Activated naive CD8-positive, alpha-beta T cell treated with anti-CD3 and anti-CD28 coated beads, Interleukin-2, amount 10 ng/mL, durations not matched to agents 7 days and 5 days (primary cell): ENCODE measurements at places on chromosomes 12 and 14. TPM values are rescaled to one million over a fixed set of nuclear protein-coding genes. Genes with fewer than 3 reads are reported as not detected.
A peak's percentile ranks its signal among the peaks of the same experiment; 100 is the strongest.

DNA sequence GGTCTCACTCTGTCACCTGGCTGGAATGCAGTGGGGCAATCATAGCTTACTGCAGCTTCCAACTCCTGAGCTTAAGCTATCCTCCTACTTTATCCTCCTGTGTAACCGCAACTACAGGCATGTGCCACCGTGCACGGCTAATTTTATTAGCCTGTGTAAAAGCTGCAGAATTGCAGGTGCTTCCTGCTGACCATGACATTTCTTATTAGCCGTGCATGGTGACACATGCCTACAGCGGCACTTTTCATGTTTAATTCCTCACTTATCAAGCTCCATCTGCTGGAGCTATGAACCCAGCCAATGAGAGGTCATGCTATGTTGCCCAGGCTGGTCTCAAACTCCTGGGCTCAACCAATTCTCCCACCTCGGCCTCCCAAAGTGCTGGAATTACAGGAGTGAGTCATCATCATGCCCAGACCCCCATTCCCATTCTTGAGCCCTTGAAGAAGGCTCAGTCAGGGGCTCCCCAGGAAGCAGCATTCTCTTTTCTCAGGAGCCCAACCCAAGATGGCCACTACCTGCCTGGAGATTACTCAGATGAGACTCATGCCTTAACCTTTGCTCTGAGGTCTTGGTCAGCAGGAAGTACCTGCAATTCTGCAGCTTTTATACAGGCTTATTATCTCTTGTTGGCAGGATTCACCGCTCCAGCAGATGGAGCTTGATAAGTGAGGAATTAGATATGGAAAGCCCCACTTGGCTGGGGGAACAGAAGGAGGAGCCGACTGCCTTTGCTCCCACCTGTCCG is 503.2 kb downstream of the MED13L start:
- H3K4me1 ChIP-seq = no peaks in the 10 kb centered on the region
- no peak overlapping the region for H3K4me3 ChIP-seq
- DNase-seq = no peak
- no peaks in the 10 kb centered on the region for H3K36me3 ChIP-seq

SDSL gene
- 1.2 TPM for total RNA-seq

GRCh38 chr12:15883536-15883935 is 1.3 kb downstream of the STRAP start:
- H3K36me3 ChIP-seq = peaks cover 33% of the 10 kb centered on the region
- peak overlapping the region; percentile 99 for H3K27ac ChIP-seq
- no peaks in the 10 kb centered on the region for H3K27me3 ChIP-seq
- H3K4me3 ChIP-seq = peak overlapping the region; percentile 95
- no peak for DNase-seq

DNA sequence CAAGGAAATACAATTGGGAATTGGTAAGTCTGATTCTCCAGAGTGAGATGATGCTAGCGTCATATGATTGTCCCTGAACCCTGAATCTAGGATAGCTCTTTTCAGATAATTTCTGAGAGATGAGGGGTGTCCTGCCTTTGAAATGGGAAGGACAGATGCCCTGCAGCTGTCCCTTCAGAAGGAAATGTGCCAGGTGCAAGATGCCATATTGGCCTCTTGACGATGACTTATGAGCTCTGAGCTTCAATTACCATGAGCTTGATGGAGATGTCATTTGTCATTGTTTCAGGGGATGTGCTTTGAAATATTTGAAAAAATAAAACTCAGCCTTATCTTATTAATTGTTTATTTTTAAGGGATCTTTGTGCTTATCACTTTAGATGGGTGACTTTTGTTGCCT is 185.1 kb downstream of the DACT1 start:
- H3K27me3 ChIP-seq = peaks cover 4% of the 10 kb centered on the region
- H3K4me3 ChIP-seq = no peak overlapping the region
- no peak overlapping the region for H3K27ac ChIP-seq
- H3K36me3 ChIP-seq = peaks cover 1% of the 10 kb centered on the region

ABCC9 gene
- not detected for total RNA-seq

DNA sequence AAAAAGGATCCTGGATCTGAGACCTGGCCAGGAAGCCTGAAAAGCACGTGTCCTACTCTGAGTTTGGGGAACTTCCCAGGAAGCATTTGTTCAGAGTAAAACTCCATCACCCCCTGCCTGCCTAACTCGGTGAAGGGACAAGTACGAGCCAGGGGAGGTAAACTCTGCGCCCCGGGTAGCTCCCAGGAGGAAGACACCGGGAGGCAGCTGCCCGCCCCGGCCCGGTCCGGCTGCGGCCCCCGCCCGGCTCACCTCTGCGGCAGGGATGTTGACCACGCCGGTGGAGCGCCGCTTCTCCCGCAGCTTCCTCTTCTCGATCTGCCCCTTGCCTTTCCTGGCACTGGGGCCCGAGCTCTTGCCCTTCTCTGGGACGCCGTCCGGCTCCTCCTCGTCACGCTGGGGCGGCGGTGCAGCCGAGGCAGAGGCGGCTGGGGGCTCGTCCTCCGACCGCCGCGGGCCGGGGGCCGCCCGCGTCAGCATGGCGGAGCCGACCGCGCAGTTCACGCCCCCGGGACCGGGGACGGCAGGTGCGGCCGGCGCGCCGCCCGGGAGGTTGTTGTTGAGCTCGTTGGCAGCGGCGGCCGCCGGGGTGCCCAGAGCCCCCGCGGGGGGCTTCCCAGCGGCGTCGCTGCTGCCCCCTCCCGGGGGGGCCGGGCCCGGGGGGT is 1.2 kb downstream of the PAWR start:
- H3K36me3 ChIP-seq = no peaks in the 10 kb centered on the region
- H3K27ac ChIP-seq = peak overlapping the region; percentile 51

DNA sequence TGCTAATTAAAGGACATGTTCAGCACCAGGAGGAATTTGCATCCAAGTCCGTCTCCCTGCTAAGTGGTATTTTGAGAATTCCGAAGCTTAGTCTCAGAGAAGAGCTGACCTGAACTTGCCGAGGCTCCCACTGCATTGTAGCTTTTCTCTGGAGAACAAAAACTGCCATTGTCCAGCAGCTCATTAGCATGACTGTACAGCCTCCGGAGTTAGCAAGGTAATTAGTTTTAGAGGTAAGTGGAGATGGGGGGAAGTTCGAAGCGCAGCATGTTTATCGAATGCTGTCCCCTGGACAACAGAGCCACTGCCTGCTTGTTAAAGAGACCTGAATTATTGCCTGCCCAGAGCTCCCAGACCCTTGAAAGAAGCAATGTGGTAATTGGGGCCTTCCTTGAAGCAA is 160.3 kb upstream of the PELI2 start:
- no peak overlapping the region for H3K4me3 ChIP-seq
- H3K36me3 ChIP-seq = no peaks in the 10 kb centered on the region
- H3K27ac ChIP-seq = no peak overlapping the region
- peaks cover 32% of the 10 kb centered on the region for H3K27me3 ChIP-seq
- no peak for DNase-seq

GRCh38 chr12:124160097-124160756 is 134.7 kb upstream of the RFLNA start:
- DNase-seq = no peak
- H3K36me3 ChIP-seq = no peaks in the 10 kb centered on the region
- peaks cover 10% of the 10 kb centered on the region for H3K27me3 ChIP-seq
- H3K4me1 ChIP-seq = no peaks in the 10 kb centered on the region
- no peak overlapping the region for H3K4me3 ChIP-seq

ZNF891 gene
- 3.9 TPM for total RNA-seq

CLEC1B gene
- total RNA-seq = not detected

DNA sequence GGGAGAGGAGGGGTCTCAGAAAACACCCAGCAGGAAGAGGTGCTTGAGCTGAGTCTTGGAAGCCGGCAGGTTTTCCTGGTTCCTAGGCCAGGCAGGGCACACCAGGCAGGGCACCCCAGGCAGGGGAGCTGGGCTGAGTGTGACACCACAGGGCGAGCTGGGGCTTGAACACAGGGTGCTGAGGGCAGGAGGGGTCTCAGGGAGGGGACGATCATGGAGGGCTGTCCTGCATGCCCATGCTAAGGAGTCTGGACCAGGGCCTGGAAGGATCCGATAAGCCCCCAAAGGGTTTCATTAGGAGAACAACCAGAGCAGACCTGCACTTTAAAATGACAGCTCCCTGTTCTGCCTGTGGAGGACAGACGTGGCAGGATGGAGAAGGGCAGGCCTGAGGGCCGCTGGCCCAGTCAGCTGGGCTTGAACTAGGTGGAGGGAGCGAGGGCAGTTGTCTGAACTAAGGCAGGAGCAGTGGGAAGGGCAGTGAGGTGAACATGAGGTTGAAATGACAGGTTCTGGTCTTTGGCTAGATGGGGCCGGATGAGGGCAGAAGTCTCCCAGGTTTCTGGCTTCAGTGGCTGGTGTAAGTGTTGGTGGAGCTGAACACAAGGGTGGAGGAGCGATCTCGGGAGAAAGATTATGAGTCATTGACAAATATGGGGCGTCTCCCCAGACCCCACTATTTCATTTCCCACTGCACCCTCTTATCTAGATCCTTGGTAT is 171.0 kb upstream of the PZP start:
- H3K27me3 ChIP-seq = no peaks in the 10 kb centered on the region
- no peaks in the 10 kb centered on the region for H3K36me3 ChIP-seq
- no peak for DNase-seq
- peaks cover 6% of the 10 kb centered on the region for H3K4me1 ChIP-seq
- no peak overlapping the region for H3K4me3 ChIP-seq

- peaks cover 22% of the 10 kb centered on the region for H3K4me1 ChIP-seq
- H3K36me3 ChIP-seq = peaks cover 6% of the 10 kb centered on the region
- DNase-seq = peak; percentile 67
- no peak overlapping the region for H3K4me3 ChIP-seq
- H3K27me3 ChIP-seq = no peaks in the 10 kb centered on the region
Measured at GRCh38 chr14:49861699-49862088, 9.1 kb upstream of the NEMF start.

DNA sequence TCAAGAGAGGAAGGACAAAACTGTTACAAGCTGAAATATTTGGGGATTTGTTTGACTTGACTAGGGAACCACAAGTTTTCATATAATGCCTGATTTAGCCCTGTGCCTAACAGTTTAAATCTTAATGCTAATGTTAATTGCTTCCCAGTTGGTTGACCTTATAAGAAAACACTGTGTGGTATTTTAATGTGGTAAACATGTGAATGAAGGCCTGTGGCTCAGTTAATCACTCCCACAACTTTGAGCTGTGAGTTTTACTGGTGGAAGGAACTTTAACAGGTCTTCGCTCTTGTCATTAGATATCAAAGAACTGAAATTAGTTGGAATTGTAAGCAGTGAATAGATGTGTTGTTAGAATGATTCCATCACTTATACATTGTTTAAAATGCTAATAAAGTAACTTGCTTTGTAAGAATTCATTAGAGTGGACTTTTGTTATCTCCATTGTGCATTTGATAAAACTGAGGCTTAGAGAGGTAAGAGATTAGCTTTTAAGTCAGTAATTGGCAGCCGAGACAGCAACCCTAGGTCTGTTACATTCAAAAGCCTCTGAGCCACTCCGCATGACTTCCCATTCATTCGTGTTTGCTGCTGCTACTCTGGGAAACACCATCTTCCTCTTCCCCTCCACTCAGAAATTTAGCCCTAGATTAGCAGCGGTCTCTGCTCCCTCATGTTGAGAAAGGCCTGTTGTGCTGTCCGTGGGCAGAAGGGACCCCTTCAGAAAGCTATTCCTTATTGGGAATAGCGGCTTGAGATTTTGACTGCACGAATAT is 1.0 kb upstream of the TBK1 start:
- peaks cover 27% of the 10 kb centered on the region for H3K4me1 ChIP-seq
- peaks cover 4% of the 10 kb centered on the region for H3K36me3 ChIP-seq
- H3K4me3 ChIP-seq = peak overlapping the region; percentile 97
- no peaks in the 10 kb centered on the region for H3K27me3 ChIP-seq
- no peak overlapping the region for H3K27ac ChIP-seq
